ENCODE measurements at places on chromosomes 7 and 10.

GRCh38 chr7:128210590-128211570 lies 30.2 kb upstream of the LEP start:
- no peak for DNase-seq

- DNase-seq, result peak; percentile 30
These were observed 25.4 kb upstream of the PRXL2A start for GRCh38 chr10:80382989-80383388.

- no peak for DNase-seq
These were observed 8.6 kb upstream of the WBP1L start for GRCh38 chr10:102735065-102735562.

DNA sequence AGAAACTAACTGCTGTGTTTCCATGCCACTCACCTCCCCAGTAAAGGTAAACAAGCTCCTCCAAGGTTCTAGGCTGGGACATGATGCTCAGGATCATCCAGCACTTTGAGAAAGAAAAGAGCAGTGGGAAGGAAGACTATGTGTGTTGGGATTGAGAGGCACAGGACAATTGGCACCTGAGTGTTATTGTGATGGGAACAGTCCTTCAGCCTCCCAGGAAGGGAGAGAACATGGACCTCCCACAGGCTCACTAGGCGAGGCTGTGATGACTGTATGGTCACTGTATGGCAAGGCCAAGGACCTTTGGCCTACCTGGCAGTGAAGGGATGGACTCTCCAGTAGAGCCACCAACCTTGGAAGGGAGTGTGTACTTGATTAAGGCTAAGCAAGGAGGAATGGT lies 123.2 kb upstream of the UNC5B start:
- DNase-seq, result no peak

- DNase-seq, result no peak
These were observed 59.8 kb downstream of the HK1 start for GRCh38 chr10:69338133-69338456.
